ENCODE measurements at places on chromosomes 2 and 18.

GRCh38 chr2:105447476-105447875 lies 48.6 kb upstream of the FHL2 start:
- no peak for DNase-seq

- DNase-seq: no peak
These were observed 50.4 kb downstream of the ZDBF2 start for GRCh38 chr2:206324869-206325268.

- DNase-seq: no peak
These were observed 30.3 kb downstream of the ZNF532 start for GRCh38 chr18:58894930-58895329.

DNA sequence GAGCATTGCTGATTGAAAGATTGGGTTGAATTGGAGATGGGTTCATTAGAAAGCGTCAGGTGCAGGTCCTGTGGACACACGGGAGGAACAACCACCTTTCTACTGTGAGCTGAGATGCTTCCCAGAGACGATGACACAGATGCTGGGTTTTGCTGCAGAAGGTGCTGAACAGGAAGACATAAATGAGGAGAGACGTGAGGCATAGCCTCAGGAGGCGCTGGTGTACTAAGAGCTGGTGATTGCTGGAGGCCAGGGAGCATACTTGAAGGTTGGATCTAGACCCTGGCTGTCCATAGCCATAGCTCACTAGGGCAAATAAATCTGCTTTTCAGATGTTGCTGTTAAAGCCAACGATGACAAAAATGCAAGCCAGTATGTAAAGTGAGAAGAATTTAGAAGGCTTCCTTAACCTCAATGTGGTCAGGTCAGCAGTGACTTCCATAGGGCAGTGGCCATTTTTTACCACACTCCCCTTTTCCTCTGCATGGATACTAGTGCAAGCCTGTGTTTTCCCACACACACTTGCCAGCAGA lies 153.7 kb downstream of the SOX11 start:
- no peak for DNase-seq

DNA sequence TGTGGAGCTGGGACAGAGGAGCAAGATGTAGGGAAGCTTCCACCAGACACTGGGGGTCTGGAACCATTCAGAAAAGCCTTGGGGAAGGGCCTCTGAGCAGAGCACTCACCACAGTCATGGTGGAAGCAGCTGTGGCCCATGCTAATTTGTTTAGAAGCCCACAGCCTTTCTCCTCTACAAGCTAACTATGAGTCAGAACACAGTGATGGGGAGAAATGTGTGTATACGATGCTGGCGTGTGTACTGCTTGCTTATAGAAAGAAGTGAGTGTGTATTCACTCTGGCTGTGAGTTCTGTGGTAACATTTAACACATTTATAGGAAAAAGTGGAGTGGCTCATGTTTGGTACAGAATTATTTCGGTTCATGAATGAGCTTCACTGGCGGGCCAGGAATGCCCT lies 157.0 kb upstream of the ACAA2 start:
- no peak for DNase-seq

DNA sequence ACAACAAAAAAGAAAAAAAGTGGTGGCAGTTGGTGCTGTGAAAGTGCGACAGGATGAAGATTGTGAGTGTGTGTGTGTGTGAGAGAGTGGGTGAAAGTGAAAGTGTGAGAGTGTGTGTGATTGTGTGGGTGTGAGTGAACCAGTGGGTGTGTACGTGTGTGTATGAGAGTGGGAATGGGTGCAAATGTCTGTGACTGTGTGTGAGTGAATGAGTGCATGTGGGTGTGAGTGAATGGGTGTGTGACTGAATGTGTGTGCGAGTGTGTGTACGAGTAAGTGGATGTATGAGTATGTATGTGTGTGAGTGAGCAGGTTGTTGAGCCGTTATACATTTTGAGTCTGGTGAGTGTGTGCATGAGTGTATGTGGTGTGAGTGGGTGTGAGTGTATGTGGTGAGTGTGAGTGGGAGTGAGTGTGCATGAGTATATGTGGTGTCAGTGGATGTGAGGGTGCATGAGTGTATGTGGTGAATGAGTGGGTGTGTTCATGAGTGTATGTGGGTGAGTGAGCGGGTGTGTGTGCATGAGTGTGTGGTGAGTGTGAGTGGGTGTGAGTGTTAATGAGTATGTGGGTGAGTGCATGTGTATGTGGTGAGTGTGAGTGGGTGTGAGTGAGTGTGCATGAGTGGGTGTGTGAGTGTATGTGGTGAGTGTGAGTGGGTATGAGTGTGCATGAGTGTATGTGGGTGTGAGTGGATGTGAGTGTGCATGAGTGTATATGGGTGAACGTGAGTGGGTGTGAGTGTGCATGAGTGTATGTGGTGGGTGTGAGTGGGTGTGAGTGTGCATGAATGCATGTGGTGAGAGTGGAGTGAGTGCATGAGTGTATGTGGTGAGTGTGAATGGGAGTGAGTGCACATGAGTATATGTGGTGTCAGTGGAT lies 69.3 kb upstream of the HPCAL1 start:
- DNase-seq: no peak

GRCh38 chr2:156455361-156455975 lies 19.3 kb downstream of the GPD2 start:
- no peak for DNase-seq

DNA sequence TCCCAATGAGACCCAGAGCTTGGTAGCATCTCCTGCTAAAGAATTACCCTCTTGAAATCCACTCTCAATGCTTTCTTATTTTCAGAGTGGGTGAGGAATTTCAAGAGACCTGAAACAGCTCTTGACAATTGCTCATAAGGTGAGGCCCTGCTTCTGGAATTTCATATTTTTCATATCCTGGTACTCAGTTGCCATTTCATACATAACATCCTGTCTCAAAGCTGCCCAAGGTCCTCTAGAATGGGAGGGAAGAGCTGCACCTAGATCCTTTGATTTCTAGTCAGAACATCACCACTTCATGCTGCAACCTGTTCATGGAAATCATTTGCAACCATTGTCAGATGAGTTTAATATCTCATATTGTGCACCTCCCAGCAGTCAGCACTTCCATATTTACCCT lies 404.8 kb upstream of the GALNT5 start:
- DNase-seq: no peak
